Stimulated activated naive B cell treated with anti-CD40 and anti-IgM and Interleukin-4, amounts not matched to agents 10 μg/mL and 1 μg/mL and 100 μg/mL, for 72 hours (primary cell): ENCODE measurements at places on chromosomes 4 and X.
A peak's percentile ranks its signal among the peaks of the same experiment; 100 is the strongest.

GRCh38 chr4:127165971-127166370 is 466.8 kb upstream of the INTU start:
- no peak for DNase-seq

- DNase-seq, result no peak
These were observed 20.3 kb downstream of the APOO start for GRCh38 chrX:23887451-23887850.

GRCh38 chrX:39581411-39581810 is 516.3 kb downstream of the BCOR start:
- no peak for DNase-seq

DNA sequence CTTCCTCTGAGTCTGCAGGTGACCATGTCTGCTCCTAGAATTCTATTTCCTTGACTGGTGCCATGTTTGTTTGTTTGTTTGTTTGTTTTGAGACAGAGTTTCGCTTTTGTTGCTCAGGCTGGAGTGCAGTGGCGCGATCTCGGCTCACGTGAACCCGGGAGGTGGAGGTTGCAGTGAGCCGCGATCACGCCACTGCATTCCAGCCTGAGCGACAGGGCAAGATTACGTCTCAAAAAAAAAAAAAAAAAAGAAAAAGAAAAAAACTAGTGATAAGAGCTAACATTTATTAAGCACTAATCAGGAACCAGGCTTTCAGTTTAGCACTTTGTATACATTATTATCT is 7.2 kb downstream of the SAT1 start:
- DNase-seq, result no peak

GRCh38 chrX:138996268-138996667 is 284.8 kb upstream of the FGF13 start:
- no peak for DNase-seq

GRCh38 chr4:139609647-139610046 is 53.6 kb upstream of the SETD7 start:
- DNase-seq, result no peak

- DNase-seq, result no peak
These were observed 331.5 kb downstream of the PRDM5 start for GRCh38 chr4:120591038-120591437.

- no peak for DNase-seq
These were observed 13.0 kb upstream of the DAPP1 start for GRCh38 chr4:99803566-99804101.

GRCh38 chrX:132171881-132172280 is 44.1 kb upstream of the FRMD7 start:
- no peak for DNase-seq

DNA sequence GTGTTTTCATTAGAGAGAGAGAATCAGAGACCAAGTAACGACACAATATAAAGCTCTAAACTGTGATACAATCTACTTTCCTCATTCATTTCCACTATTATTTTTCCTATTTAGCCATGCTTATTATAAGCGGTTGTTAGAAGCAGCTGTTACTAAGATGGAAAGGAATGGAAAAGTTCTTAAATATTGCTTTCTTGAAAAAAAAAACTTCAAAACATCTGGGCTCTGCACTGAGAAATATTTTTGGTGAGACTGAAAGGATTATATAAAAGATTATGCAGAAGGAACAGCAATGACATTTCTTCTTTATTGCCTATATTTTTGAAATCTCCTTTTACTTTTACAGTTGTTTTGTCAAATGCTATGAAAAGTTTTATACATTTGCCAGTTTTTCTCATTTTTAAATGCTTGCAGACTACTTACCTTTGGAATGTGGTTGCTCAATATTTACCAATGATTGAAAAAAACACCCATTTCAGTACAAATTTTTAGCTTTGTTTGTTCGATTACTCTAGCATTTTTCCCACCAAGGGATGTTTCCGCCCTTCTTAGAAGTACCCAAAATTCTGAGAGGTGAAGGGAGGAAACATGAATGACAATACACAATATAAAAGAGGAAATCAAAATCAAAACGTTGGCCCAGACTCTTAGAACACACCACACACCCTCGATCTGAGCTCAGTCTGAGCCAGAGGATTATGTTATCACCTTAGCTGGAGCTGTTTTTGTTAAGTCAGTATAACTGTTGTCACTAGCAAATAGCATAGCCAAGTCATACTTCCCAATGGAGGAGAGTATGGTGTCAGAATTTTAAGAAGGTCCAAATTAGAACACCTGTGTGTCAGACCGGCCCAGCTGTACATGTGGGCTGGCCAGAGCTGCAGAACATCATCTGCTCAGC is 18.4 kb downstream of the DKK2 start:
- DNase-seq, result no peak

GRCh38 chrX:132474544-132475248 is 14.1 kb downstream of the MBNL3 start:
- no peak for DNase-seq

DNA sequence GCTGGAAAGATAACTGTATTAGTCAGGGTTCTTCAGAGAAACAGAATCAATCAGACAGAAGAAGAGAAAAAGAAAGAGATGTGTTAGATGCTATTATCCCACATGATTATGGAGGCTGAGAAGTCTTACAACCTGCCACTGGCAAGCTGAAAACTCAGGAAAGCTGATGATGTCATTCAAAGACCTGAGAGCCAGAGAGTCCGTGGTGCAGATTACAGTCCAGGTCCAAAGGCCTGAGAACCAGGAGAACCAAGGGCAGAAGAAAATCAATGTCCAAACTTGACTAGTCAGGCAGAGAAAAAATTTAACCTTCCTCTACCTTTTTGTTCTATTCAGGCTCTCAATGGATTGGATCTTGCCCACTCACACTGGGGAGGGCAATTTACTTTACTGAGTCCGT is 172.5 kb downstream of the QDPR start:
- no peak for DNase-seq

DNA sequence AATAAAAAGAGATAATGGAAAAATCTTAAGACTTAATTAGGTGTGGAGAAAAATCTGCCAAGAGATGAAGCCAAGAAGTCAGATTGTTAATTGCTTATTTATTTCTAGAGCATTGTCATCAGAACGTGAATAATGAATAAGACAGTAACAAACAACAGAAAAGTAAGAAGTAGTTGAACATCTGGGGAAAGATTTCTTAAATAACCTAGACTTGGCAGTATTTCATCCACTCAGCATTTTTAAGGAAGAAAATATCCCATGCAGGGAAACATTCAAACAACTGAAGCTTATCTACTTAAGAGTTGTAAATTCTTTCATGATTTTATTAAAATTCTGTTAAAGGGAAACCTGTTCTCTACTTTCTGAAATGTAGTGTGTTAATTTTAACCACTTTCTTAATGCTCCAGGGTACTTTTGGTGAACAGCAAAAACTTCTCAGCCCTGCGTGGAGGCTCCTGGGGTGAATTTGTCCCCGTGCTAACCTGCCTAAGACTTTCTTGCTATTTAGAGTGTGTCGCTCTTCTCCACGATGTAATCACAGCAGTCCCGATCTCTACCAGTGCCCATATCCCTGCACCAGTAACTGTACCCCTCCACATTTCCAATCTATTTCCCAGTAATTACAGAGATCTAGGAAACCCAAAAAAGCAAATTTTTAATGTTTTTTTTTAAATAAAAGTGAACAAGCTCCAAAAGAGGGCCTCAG is 124.6 kb downstream of the CORIN start:
- DNase-seq, result no peak

DNA sequence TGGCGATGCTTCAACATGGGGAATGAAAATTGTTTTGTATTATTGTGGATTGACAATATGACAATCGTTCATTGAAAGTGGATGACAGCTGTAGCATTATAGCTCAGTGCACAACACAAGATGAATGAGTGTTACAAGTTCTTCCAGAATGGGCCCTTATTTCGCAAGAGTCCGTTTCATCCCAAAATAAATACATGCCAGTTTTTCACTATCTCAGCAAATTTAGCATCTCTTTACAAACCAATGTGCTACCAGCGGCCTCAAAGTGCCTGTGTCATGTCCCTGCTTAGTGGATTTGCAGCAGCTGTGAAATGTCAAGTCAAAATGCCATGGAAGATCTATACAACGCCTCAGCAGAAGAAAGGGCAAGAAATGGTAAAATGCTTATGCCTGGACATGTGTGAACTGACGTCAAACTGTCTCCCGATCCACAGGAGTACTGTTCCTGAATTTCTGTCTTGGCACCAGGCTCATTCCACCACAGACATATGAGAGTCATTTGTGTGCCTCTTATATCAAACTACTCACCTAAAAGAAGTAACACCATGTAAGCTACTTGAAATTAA is 109.6 kb downstream of the MAML3 start:
- DNase-seq, result no peak

DNA sequence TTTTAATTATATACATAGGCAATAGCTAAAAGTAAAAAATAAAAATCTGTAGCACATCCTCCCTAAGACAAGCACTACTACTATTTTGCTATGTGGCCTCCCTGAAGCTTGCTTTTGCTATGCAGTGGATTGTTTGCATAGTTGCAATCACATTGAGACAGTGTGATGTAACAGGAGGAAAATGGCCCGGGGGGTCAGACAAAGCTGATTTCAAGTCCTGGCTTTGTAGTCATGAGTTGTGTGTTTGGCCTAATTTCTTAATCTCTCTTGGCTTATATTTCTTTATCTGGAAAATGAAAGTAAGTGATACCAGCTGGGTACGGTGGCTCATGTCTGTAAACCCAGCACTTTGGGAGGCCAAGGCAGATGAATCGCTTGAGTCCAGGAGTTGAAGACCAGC is 166.6 kb downstream of the LHFPL1 start:
- DNase-seq, result no peak

GRCh38 chr4:87839592-87839946 is 6.8 kb downstream of the MEPE start:
- DNase-seq, result no peak

GRCh38 chr4:112379306-112379705 is 82.1 kb downstream of the ALPK1 start:
- DNase-seq, result no peak

GRCh38 chrX:34112459-34112858 is 19.7 kb downstream of the FAM47A start:
- no peak for DNase-seq

DNA sequence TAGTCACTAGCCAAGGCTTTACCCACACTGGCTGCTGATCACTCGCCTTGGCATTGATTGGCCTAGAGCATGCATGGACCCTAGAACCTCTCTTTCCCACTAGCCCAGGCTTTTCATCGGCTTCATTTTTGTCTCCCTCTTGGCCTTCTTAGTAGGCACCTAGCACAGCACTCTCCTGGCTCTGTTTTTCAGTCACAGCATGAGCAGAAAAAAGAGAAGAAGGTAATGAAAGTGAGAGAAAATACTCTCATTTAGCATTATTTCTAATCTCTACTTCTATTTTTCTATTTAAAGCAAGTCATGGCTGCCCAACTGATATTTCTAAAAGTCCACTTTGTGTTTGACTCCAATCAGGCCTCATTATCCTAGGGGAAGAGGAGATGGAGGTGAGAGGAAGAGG is 267.2 kb downstream of the FBXO8 start:
- no peak for DNase-seq

- no peak for DNase-seq
These were observed 190.6 kb downstream of the NSUN7 start for GRCh38 chr4:40940317-40940741.

DNA sequence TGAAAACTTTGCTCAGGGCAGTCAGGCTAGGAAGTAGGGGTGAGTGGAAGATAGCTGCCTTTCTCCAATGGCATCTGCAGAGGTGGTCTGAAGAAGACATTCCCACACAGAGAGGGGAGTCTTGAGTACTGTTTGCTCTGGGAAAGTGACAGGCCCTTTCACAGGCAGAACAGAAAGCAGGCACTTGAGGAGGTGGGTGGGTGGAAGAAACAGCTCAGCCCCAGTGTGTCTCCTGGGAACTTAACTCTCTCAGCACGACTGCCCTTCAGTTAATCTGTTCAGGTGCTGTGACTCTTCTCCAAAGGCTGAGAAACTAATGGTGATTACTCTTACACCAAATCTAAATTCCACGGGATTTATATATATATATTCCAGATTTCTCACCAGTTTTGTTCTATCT is 28.3 kb downstream of the ENOPH1 start:
- no peak for DNase-seq

DNA sequence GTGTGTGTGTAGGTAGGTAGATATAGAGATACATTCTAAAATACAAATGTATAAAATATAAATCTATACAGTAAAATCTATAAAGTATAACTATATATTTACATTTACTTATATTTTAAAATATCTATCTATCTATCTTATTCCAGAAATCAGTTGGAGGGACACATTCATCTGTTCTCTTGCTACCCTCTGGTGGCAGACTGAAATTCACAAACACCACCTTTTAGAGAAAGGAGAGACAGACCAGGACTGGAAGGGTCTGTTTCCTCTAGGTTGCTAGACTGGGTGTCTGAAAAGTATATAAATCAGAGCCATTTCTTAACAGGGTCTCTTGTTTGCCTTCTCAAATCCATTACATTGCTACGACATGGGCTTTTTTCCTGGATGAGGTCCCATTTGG is 343.0 kb downstream of the OPHN1 start:
- no peak for DNase-seq

GRCh38 chrX:29911673-29912072 is 303.7 kb upstream of the MAGEB2 start:
- DNase-seq, result no peak

- DNase-seq, result no peak
These were observed at the start of gene APLN for GRCh38 chrX:129654652-129655546. TSS of gene APLN (minus strand) at chrX:129654956. CDS start at chrX:129654630, 326 bp downstream.

DNA sequence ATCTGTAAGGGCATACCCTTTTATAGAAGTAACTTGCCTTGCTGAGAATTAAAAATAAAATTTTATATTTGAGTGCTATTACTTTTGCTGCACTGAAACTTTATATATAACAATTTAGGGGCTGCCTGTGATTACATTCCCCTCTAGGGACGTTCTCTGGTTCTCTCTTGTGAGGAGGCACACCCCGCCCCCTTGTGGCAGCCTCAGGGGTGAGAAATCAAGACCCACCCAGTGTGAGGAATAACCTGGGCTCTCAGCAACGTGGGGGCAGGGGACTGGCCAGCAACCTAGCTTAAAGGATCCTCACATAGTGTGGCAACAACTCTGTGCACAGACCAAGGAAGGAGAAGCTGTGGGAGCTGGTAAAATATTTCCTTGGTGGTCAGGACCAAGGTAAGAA is 43.7 kb downstream of the MAGEA9 start:
- no peak for DNase-seq

GRCh38 chr4:46931981-46932380 is 22.9 kb upstream of the COX7B2 start:
- peak; percentile 2 for DNase-seq

- no peak for DNase-seq
These were observed 13.8 kb upstream of the GNPDA2 start for GRCh38 chr4:44740201-44740600.

DNA sequence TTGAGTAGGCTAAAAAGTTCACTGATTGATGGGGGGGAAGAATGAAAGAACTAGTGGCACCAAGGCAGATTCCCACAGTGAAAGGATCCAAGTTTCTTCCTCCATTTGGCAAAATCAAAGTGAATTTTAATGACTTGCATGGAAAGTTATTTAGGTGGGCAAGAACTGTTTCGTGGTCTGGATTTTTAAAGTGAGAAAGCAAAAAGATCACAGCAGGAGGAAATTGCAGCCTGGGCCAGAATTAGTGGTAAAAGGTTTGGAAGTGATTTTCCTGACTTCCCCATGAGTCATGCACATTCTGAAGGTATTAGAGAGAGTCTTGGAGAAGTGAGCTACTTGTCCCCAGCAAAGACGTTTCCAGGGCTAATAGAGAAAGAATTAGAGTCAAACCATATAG is 207.8 kb downstream of the ANTXR2 start:
- no peak for DNase-seq

- peak; percentile 47 for DNase-seq
These were observed 531 bp downstream of the CAMK2D start for GRCh38 chr4:113760795-113761619.
